SJCRH30 (cell line): ENCODE measurements at places on chromosomes 16 and 17.

GRCh38 chr16:58516768-58517107 is 1.4 kb downstream of the SETD6 start:
- no peak for DNase-seq

GRCh38 chr16:86878236-86879080 is 300.1 kb downstream of the FOXL1 start:
- peak; percentile 78 for DNase-seq

DNA sequence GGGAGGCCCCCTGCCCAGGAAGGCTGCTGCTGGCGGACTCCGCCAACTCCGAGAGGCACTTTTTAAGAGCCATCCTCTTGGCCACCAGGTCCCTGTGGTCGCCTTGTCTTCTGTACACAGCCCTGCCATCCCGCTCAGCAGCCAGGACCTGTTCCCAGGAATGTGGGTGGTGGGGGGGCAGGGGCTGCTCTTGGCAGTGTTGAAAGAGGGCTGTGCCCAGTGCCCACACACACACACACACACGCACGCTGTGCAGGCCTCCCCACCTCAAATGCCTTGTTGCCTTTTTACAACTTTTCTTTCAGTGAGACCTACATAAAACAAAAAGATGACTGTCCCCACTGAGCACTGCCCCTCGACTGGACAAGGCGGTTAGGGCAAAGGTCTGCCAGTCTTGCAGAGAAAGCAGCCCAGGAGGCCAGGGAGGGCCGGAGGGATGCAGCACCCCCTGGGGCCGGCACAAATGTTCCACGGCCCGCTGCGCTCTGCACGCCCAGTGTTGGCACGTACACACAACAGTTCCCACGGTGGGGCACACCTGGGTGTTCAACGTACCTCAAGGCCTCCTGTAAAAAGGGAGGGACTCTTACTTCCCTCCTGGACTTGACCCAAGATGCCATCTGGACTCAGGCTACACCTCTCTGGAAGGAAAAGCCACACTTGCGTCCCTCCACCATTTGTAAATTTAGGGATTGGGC is 18.5 kb upstream of the PITPNA start:
- no peak for DNase-seq

- peak; percentile 23 for DNase-seq
Observed at GRCh38 chr17:8745586-8746500, 1.2 kb upstream of the CCDC42 start.

GRCh38 chr16:68085259-68086071 is at the start of gene NFATC3:
Gene NFATC3, plus strand, starts transcription at chr16:68085370. Its CDS starts 312 bp downstream, at chr16:68085682.
- DNase-seq: peak; percentile 96
